ENCODE measurements at places on chromosomes 7 and 10.

DNA sequence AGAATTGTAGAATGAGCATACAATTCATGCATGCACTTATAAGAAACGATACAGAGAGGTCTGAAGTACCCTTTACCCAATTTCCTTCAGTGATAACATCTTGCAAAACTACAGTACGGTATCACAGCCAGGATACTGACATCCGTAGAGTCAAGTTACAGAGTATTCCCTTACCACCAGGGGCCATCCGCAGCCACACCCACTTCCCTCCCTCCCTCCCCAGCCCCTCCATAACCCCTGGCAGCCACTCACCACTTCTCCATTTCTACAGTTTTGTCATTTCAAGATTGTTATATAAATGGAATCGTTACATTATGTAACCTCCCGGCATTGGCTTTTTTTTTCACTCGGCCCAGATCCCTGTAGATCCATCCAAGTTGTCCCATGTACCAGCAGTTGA lies 113.6 kb upstream of the RET start:
- no peak for DNase-seq

- no peak for DNase-seq
Measured at GRCh38 chr7:2761131-2761624, 73.2 kb downstream of the AMZ1 start.

GRCh38 chr10:126012485-126012884 lies 116.1 kb downstream of the FANK1 start:
- no peak for DNase-seq

DNA sequence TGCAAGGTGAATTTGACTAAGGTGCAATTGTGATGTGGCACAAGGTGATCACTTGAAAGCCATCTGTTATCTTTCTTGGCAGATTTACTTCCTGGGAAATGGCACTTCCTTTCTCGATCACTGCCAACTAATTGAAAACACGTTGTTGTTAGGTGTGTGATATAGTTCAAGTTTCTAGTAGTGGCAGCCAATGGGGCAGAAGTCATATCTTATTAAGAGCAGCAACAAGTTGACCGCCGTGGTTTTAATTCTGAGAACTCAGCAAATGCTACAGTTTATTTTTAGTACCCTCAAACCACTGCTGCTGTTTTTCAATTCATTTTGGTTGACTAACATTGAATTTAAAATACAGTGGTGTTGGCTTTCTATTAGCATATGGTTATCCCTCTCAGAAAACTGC lies 1.6 kb downstream of the CHN2 start:
- no peak for DNase-seq

DNA sequence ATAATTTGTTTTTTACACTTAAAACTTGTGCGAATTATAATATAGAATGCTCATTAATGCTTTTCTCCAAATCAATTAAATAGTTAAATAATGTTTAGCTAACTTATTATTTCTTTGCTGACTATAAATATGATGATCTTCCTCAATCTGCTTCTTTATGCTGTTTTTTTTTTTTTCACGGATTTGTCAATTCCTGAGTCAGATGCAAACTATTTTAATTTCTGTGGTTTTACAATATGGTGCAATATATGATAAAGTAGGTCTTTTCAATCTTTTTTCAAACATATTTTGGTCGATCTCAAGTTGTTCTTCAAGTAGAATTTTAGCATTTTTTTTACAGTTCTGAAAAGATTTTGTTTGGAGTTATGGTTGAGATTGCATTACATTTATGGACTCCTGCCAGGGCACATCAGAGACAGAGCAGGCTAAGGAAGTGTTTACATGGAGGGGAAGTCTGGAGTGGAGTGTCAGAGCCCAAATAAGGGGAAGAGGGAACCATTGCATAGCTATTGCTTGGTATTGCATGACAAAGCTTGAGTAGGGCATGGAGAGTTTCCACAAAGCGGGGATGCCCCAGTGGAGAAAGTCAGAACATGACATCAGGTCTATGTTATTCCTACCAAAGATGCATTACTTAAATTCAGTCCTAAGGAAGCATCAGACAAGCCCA lies 204.4 kb downstream of the OTUD1 start:
- DNase-seq: peak; percentile 45

- DNase-seq: no peak
Measured at GRCh38 chr10:52020702-52021101, 293.4 kb upstream of the DKK1 start.

DNA sequence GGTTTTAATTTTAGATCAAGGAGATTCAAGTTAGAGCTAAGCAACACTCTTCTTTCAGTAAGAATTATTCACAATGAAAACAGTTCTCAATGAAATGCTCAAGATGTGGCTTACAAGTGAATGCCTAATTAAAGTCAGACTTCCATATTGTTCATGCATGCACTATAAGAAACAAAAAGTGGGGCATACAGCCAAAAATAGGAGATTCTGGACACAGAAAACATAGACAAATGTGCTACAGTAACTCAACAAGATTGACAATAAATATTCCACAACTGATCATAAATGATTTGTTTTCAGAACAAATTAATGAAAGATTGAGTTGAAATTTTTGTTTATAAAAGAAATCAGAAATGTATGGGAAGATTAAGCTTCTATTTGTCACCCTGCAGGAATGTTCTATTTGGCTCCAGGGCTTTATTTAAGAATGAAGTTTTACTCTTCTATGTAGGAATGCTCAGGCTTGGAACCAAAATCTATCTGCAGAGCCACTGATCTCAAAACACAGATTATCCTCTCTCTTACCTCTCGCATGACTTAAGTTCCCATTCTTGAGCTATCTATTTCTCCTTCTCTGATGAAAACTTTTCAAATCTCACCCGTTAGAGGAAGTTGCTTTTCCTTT lies 89.0 kb upstream of the PIP4K2A start:
- DNase-seq: no peak

GRCh38 chr7:123916240-123916724 lies 8.8 kb upstream of the SPAM1 start:
- peak; percentile 66 for DNase-seq
